Subcutaneous preadipocyte (primary cell): ENCODE measurements at places on chromosomes 6 and 20. TPM values are rescaled to one million over a fixed set of nuclear protein-coding genes. Genes with fewer than 3 reads are reported as not detected.

OOEP gene
- not detected in 2 replicates for total RNA-seq

TREML1 gene
- not detected in 2 replicates for total RNA-seq

GSTA4 gene
- total RNA-seq: 25.0 and 36.7 TPM in 2 replicates

CFB gene
- 6.3 and 10.7 TPM in 2 replicates for total RNA-seq

IPCEF1 gene
- under 0.01 TPM in 1 of 2 replicates, not detected in the other for total RNA-seq
